Type B pancreatic cell (in vitro differentiated cells): ENCODE measurements at places on chromosomes 12 and 14.

GRCh38 chr12:45183246-45183645 is 32.6 kb upstream of the ANO6 start:
- no peak for DNase-seq
- no peaks in the 10 kb centered on the region for H3K4me1 ChIP-seq
- H3K27ac ChIP-seq: no peak overlapping the region
- no peak overlapping the region for H3K4me3 ChIP-seq

DNA sequence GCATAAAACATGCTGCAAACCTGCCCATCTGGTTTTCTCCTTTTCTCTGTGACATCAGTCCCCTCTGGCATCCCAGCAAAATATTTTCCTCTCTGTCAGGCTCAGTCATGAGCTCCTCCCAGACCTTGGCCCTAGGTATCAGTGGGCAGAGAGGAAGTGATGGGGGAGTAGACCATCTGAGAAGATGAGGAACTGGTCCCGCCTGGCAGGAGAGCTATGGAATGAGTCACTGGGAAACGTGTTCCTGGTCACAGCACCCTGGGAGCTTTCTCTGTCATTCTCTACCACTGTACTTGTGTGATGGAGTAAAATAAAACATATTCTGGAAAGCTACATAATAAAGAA is 5.0 kb upstream of the SRSF9 start:
- DNase-seq: no peak
- H3K4me3 ChIP-seq: peak overlapping the region; percentile 49
- peaks cover 5% of the 10 kb centered on the region for H3K36me3 ChIP-seq

DNA sequence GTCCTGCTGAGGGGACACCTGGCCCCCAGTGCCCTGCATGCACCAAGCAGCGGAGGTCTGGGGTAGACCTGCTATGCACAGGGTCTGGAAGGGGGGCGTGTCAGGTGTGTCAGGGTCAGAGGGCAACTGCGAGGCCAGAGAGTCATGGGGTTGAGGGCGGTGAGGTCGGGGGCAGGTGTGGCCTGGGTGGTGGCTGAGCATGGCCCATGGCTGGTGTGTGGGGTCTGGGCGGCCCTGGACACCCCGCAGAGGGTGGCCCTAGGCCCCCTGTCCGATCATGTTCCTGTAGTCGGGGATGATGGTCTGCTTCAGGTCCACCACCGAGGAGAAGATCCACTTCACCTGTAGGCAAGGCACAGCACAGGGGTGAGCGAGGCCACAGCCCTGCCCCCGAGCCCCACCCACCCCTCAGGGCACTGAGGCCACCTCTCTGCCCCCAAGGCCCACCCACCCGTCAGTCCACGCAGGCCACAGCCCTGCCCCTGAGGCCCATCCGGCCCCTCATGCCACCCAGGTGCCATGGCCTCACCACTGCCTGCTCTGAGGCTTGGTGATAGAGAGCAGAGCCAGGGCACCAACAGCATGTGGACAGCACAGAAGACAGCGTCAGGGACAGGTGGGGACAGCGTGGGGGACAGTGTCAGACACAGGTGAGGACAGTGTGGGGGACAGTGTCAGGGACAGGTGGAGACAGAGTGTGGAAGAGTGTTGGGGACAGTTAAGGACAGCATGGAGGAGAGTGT is 211.3 kb downstream of the TMEM121 start:
- H3K27ac ChIP-seq: no peak overlapping the region
- H3K4me1 ChIP-seq: no peaks in the 10 kb centered on the region
- H3K4me3 ChIP-seq: no peak overlapping the region
- peaks cover 5% of the 10 kb centered on the region for H3K36me3 ChIP-seq
- H3K27me3 ChIP-seq: no peaks in the 10 kb centered on the region

DNA sequence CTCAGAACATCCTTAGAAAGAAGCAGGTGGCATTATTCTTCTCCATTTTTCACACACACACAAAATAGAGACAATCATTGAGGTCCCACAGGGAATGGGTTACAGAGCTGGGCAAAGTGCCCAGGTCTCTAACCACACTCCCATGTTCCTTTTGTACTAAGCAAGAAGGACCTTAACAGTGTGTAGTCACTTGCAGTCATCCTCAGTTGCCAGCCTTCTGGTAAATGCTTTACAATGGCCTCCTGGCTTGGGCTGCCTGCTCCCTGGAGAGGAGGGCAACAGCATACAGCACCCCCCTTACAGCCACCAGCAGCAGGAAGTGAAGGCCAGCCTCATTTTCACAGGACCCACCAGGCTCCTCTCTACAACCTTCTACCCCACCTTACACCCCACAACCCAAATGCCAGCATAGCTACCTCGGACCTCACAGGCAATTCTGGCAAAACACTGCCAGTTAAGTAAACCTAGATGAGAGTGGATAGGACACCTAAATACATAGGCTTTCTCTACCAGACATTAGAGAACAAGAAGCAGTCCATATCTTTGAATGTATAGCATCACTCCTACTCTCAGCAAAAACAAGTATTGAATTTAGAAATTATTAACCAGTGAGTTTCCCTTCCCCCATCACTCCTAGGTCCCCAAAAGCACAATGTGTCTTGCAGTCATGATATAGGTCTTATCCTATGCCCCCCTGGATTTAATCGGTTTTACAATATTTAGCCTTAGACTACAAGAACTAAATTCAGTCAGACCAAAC is 88.1 kb downstream of the PPP2R5E start:
- H3K27ac ChIP-seq: no peak overlapping the region
- peaks cover 16% of the 10 kb centered on the region for H3K36me3 ChIP-seq
- DNase-seq: no peak
- H3K27me3 ChIP-seq: no peaks in the 10 kb centered on the region
- no peak overlapping the region for H3K4me3 ChIP-seq

- no peaks in the 10 kb centered on the region for H3K27me3 ChIP-seq
- no peak for DNase-seq
- no peak overlapping the region for H3K4me3 ChIP-seq
- peaks cover 4% of the 10 kb centered on the region for H3K36me3 ChIP-seq
- no peak overlapping the region for H3K27ac ChIP-seq
- H3K4me1 ChIP-seq: no peaks in the 10 kb centered on the region
Observed at GRCh38 chr14:105629886-105630215, 103.5 kb downstream of the TMEM121 start.

GRCh38 chr12:84704856-84705255 is 207.7 kb downstream of the SLC6A15 start:
- no peak overlapping the region for H3K27ac ChIP-seq
- H3K27me3 ChIP-seq: no peaks in the 10 kb centered on the region

DNA sequence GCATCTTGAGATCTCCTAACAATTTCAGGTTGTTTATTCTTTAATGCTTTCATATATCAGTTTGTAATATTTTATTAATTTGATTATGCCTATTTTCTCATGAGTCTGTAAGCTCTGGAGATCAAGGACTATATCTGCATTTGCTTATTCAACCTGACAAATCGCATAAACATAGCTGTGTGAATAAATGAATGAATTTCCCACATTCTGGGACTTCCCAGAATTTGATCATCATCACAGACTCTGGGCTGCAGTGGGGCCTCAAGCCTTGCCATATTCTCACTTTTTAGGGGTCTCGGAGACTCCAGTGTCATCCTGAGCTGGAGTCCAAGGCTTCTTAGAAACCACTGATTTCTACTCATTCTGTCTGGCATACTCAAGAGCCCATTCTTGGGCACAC is 180.5 kb downstream of the DAD1 start:
- H3K36me3 ChIP-seq: peaks cover 4% of the 10 kb centered on the region
- DNase-seq: no peak
- H3K27me3 ChIP-seq: peaks cover 27% of the 10 kb centered on the region

- H3K27ac ChIP-seq: no peak overlapping the region
- H3K36me3 ChIP-seq: no peaks in the 10 kb centered on the region
- H3K27me3 ChIP-seq: no peaks in the 10 kb centered on the region
- DNase-seq: no peak
- H3K4me3 ChIP-seq: no peak overlapping the region
Observed at GRCh38 chr12:34602213-34602940, 580.1 kb downstream of the ALG10 start.

- no peaks in the 10 kb centered on the region for H3K27me3 ChIP-seq
- H3K36me3 ChIP-seq: no peaks in the 10 kb centered on the region
- H3K27ac ChIP-seq: peak overlapping the region; percentile 84
- peak overlapping the region; percentile 56 for H3K4me3 ChIP-seq
Observed at GRCh38 chr12:109597795-109598427, 24.3 kb downstream of the MVK start.

- no peaks in the 10 kb centered on the region for H3K4me1 ChIP-seq
- DNase-seq: no peak
- H3K36me3 ChIP-seq: no peaks in the 10 kb centered on the region
- H3K4me3 ChIP-seq: no peak overlapping the region
Observed at GRCh38 chr14:53260286-53260685, 107.2 kb upstream of the DDHD1 start.

DNA sequence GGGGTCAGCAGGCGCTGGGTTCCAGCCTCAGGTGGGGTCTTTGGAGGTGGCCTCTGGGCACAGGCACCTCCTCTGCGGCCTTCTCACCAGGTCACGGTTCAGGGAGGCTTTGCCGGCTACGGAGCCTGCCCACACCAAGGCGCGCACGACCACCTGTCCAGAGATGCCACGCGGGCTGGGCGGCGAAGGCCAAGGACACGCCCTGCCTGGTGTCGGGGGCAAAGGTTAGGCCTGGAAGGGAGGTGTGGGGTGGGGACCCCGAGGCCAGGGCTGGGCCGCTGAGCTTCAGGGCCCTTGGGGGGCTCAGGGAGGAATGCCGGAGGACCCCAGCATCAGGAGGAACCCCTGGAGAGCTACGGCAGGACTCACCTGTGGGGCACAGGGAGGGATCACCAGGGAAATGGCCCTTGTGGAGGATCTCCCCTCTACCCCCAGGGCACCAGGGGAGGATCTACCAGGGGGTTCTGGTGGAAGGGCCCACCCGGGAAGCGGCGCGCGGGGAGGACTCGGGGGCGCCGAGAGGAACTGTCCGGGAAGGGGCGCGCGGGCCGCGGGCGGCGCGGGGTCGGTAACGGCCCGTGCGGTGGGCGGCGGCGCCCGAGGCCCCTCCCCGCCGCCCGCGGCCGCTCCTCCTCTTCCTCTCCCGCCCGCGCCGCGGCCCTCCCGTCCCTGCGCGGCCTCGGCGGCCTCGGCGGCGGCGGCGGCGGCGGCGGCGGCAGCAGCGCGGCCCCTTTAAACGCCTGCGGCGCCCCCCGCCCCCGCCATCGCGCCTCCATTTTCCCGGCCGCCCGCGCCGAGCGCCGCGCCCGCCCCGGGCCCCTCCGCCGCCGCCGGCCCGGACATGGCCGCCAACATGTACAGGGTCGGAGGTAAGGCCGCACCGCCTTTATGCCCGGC is at the start of gene MTA1:
Gene MTA1 (plus strand): TSS at position 633 of the 897 bp plus-strand sequence. CDS start 209 bp downstream, at position 842.
- no peaks in the 10 kb centered on the region for H3K36me3 ChIP-seq
- peak; percentile 67 for DNase-seq
- H3K27ac ChIP-seq: peak within 1 kb of the TSS; percentile 84
- H3K4me3 ChIP-seq: peak within 1 kb of the TSS; percentile 91

GRCh38 chr12:26833743-26834490 is 923 bp upstream of the ITPR2 start:
- no peak for DNase-seq
- H3K27me3 ChIP-seq: peaks cover 6% of the 10 kb centered on the region
- peaks cover 8% of the 10 kb centered on the region for H3K4me1 ChIP-seq
- peak overlapping the region; percentile 92 for H3K27ac ChIP-seq
- peak overlapping the region; percentile 93 for H3K4me3 ChIP-seq

- H3K27ac ChIP-seq: no peak overlapping the region
- peaks cover 46% of the 10 kb centered on the region for H3K36me3 ChIP-seq
- no peaks in the 10 kb centered on the region for H3K27me3 ChIP-seq
- no peak overlapping the region for H3K4me3 ChIP-seq
- H3K4me1 ChIP-seq: peaks cover 19% of the 10 kb centered on the region
- DNase-seq: no peak
Observed at GRCh38 chr12:11756523-11756922, 107.0 kb downstream of the ETV6 start.

GRCh38 chr12:32671930-32672780 is 6.9 kb upstream of the DNM1L start:
- no peak for DNase-seq
- H3K36me3 ChIP-seq: peaks cover 4% of the 10 kb centered on the region
- no peak overlapping the region for H3K4me3 ChIP-seq
- no peaks in the 10 kb centered on the region for H3K4me1 ChIP-seq
- no peak overlapping the region for H3K27ac ChIP-seq

GRCh38 chr12:24231298-24231697 is 281.8 kb upstream of the SOX5 start:
- H3K36me3 ChIP-seq: peaks cover 14% of the 10 kb centered on the region
- no peak overlapping the region for H3K4me3 ChIP-seq
- peaks cover 16% of the 10 kb centered on the region for H3K4me1 ChIP-seq
- no peak overlapping the region for H3K27ac ChIP-seq
- no peak for DNase-seq

GRCh38 chr12:79961411-79961810 is 26.5 kb upstream of the PPP1R12A start:
- no peak overlapping the region for H3K4me3 ChIP-seq
- H3K27me3 ChIP-seq: no peaks in the 10 kb centered on the region
- H3K4me1 ChIP-seq: no peaks in the 10 kb centered on the region
- H3K27ac ChIP-seq: no peak overlapping the region
- no peak for DNase-seq

DNA sequence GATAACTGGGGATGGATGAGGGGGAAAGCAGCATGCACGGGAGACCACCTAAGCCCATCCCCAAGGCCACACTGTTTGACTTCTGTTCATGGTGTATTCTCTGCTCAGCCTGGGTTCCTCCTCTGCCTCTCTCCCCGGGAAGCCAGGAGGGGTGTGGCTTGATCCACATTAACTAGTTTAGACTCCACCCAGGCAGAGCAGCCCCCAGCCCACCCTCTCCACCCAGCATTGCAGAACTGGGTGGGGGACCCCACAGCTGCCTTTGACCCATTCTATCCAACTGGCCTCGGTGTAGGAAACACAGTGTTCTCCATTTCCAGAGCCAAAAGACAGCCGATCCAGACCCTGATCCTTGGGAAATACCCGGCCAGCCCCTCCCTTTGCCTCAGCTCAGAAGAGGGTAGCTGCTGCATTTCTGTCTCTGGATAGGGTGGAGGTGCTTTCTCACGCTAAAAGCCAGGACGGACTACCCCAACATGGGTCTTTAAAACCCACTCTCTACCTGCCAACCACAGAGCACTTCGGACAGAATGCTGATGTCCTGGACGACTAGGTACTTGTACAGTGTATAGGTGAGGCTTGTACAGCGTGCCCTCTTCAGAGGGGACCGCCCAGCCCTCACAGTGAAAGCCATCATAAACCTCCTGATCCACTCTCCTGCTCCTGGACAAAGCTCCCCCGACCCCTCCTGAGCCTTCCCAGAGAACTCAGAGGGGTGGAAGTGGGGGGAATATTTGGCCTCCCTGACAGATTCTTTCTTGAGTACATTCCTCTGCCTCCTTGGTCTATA is 9.4 kb downstream of the SPRYD3 start:
- peaks cover 26% of the 10 kb centered on the region for H3K36me3 ChIP-seq
- no peak for DNase-seq
- peaks cover 52% of the 10 kb centered on the region for H3K4me1 ChIP-seq
- no peak overlapping the region for H3K4me3 ChIP-seq
- H3K27me3 ChIP-seq: no peaks in the 10 kb centered on the region
- H3K27ac ChIP-seq: peak overlapping the region; percentile 70

DNA sequence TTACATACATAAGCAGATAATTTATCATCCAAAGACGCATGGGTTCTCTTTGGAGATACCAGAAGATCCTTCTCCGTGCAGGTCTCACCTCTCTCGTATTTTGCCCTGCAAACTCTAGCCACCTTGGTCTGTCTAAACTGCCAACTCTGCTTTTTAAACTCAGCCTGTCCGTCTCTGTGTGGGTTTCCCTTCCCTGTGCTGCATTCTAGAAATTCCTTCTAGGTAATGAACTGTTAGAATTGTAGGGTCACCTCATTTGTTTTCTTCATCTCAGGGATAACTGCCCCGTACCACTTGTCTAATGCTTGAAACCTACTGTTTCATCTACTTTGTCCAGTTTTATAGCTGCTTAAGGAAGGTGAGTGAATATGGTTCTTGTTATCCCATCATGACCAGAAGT is 45.4 kb upstream of the CCDC196 start:
- H3K36me3 ChIP-seq: no peaks in the 10 kb centered on the region
- no peak for DNase-seq
- H3K4me3 ChIP-seq: no peak overlapping the region
- no peak overlapping the region for H3K27ac ChIP-seq
- no peaks in the 10 kb centered on the region for H3K27me3 ChIP-seq
- no peaks in the 10 kb centered on the region for H3K4me1 ChIP-seq
